ENCODE measurements at places on chromosomes 16 and 17. TPM values are rescaled to one million over a fixed set of nuclear protein-coding genes. Genes with fewer than 3 reads are reported as not detected.

The RRAD gene
- 23.3 TPM for total RNA-seq

The KCNJ18 gene
- not detected for total RNA-seq

DNA sequence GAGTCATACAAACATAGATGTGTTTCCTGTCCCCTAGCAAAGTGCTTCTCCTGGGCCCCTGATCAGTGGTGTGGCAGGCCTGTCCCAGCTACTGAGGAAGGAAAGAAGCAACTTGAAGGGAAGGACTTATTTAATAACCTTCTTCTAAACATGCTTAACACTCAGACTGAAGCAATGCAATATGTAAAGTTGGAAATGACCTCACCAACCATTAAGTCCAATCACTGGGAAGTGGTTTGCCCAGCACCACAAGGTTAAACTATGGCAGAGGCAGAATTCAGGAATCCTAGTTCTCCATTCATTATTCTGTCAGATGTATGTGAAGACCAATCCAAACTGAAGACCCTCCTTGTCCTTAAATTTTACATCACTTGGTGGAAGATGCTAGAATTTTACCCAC is 39.1 kb downstream of the CENPV start:
- DNase-seq, result no peak

The SMIM36 gene
- not detected for total RNA-seq

The TM4SF5 gene
- total RNA-seq, result not detected

The REXO5 gene
- total RNA-seq, result 10.2 TPM

DNA sequence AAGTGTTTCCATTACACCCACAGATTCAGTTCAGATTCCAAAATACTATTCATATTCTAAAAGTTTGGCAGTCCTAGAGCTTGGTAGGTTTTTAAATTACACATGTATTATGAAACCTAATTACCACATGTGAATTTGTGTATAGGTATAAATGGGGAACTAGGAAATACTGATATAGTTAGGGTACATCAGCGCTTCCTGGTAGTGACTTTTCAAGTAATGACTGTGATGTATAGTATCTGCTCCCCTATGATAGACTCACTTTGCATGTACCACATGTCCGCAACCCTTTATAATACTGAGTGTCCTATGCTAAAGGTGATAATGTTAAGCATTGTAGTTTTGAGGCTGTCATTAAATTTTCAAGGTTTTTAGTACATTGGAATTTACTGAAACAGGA is 22.9 kb downstream of the CDK12 start:
- DNase-seq, result no peak

DNA sequence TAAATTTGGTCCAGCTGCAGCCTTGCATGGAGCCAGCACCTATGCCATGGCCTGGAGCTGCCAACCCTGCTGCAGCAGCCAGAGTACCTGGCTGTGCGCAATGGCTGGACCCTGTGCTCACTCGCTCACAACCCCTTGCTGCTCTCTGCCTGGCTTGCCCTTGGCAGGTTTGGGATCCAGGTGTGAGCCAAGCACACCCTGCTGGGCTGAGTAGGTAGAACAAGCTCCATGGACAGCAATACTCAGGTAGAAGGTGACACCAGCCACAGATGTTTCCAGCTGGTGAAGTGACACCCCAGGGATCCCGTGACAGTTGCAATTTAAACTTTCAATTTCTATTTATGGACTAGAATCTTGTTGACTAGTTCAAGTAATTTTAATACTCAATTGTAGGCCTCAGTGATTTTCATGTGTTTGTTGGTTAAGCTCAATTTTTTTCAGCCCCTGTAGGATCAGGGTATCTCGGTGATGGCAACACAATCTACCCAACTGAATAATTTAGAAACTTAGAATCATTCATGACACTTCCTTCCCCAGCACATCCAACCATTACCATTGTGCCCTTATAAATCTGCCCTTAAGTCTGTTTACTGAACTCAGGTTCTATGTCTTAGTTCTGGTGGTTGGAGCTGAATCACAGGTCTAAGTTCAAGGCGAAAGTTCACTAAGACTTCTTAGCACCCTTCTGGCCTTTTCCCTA is 480.0 kb downstream of the PMP22 start:
- no peak for DNase-seq

GRCh38 chr17:31699281-31699680 is 159.8 kb downstream of the COPRS start:
- DNase-seq, result no peak

DNA sequence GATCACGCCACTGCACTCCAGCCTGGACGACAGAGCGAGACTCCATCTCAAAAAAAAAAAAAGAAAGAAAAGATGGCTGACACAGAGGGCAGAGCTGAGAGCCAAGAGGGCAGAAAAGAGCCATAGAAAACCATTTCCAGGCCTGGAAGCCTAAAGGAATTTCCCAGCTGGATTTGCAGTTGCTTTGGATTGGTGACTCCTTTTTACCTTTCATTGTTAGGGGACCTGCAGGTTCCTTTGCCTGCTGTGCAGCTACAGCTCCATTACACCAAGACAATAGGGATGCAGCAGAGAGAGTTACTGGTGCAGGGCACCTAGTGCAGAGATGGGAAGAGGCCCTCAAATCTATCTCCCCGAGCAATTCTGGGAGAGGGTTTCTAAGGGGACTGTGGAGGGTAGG is 18.4 kb downstream of the ZNF668 start:
- DNase-seq, result no peak

DNA sequence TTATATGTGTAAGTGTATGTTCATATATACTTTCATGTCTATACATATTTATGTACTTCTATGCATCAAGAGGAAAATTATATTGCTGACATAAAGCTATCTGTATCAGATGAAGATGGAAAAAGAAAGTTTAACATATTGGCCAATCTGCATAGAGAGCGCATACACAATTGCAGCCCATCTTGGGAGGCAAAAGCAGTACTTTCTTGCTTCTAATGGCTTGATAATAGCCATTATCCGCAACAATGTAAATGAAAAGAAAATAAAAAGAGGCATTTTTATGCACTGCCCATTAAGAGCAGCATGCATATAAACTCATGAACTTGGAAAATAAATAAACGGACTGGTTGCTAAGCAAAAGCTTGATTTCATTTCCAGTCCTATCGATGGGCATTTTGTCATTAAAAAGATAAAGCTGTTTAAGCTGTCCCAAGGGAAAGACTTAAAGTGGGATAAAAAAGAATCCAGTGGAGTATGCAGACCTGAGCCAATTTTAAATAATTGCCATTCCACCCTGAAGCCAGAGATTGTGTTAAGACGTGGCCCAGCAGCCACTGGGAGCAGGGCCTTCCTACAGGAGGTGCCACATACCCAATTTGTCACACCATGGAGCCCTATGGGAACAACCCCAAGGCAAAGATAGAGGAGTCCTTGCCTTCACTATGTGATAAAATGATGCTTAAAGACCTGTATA is 183.6 kb upstream of the CDH11 start:
- DNase-seq, result peak; percentile 32

DNA sequence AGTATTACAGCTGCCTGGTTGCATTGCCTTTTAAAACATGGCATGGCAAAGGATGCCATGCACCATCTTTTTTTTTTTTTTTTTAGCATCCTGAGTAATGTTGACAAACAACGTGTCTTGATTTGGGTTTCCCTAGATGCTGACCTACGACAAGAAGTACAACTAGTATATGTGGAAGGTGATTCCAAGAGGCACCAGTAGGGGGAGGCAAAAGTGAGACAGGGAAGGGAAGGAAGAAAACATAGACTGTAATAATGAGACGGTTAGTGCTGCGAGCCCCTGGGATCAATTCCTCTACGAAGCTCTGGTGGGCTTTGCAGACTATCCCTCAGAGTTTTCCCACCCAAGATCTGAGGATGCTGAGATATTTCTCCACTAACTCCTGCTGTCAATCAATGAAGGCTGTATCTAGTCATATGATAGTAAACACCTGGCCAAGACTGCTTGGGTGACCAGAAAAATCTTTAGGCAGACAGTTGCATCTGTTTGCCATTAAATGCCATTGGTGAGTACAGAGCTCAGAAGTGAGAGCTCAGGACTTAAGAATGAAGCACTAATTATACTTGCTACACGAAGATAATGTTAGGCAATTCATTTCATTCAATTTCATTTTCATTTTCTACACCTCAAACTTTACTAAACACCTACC is 458.6 kb upstream of the GOT2 start:
- DNase-seq, result peak; percentile 5

DNA sequence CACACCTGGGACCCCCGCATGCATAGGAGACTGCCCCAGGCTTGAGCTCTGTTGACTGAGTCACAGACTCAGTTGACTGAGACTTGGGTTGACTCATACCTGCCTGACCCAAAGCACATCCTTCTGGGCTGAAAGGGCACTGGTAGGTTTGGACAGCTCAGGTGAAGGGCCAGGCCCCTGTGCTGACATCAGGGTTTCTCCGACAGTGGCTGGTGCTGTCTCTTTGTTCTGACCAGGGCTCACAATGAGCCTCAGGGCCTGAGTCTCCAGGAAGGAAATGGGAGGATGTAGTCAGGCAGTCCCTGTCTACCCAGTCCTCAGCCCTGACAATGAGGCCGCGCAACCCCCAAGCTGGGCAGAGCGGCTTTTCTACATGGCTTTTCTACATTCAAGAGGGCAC is 6.5 kb downstream of the SPNS2 start:
- DNase-seq, result no peak

GRCh38 chr16:4200000-4200780 is 41.7 kb downstream of the SRL start:
- peak; percentile 77 for DNase-seq

- no peak for DNase-seq
Observed at GRCh38 chr17:77826132-77826873, 132.2 kb upstream of the TNRC6C start.

DNA sequence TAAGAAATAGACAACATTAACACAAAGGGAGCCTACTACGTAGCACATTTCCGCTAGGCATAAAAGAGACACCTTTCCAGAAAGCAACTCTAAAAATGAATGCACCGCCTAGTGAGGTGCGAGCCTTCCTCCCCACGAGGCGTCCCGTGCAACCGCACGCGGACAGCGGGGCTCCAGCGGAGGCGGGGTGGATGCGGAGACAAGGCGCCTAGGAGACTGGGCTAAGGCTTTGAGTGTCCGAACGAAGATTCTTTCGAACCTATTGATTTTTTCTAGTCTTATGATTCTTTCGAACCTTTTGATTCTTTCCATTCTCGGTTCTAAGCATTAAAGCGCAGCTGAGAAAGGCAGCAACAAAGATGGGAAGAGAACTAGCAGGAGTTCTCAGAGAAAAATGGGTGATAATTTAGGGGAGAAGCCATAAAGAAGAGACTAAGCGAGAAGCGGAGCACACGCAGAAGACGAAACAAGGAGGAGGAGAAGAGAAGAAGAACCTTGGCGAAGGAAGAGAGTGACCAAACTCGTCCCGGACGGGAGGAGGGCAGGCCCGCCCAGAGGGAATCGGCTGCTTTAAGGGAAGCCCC is 394 bp upstream of the CPD start:
- DNase-seq, result no peak

- no peak for DNase-seq
Observed at GRCh38 chr16:51801635-51802034, 650.6 kb upstream of the SALL1 start.

DNA sequence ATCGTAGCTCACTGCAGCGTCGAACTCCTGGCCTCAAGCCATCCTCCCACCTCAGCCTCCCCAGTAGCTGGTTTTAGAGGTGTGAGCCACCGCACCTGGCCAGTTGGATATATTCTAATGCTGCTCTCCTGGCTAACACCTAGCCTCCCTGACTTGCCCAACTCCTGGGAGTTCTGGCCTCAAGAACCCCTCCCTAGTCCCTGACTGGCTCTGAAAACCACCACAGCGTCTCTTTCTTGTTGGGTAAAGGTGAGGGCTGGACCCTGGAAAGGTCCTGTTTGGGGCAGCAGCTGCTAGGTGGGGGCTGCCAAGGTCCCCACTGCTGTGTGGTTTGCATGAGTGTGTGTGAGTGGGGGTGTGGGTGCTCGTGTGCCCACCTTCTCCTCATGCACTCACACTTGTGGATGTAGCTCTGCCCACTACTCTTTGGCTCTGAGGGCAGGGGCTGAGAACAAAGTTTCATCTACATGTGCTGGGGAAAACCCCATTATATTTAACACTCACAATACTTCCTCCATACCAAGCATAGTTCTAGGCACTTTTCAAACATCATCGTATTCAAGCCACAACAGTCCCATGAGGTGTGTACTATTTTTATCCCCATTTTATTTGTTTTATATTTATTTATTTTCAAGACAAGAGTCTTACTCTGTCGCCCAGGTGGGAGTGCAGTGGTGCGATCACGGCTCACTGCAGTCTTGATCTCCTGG is 7.1 kb upstream of the SPNS3 start:
- no peak for DNase-seq

- no peak for DNase-seq
Observed at GRCh38 chr17:64291268-64291851, 28.3 kb upstream of the TEX2 start.

The DPEP3 gene
- not detected for total RNA-seq

- DNase-seq, result peak; percentile 15
Observed at GRCh38 chr16:8355675-8356074, 234.6 kb downstream of the TMEM114 start.
